ENCODE measurements at places on chromosomes 12 and 14.

- DNase-seq = no peak
These were observed 6.2 kb downstream of the CMKLR1 start for GRCh38 chr12:108332791-108333382.

- no peak for DNase-seq
These were observed 23.2 kb upstream of the BICD1 start for GRCh38 chr12:32083489-32083888.

- DNase-seq = no peak
These were observed 162.4 kb downstream of the RBM19 start for GRCh38 chr12:113803759-113804140.

DNA sequence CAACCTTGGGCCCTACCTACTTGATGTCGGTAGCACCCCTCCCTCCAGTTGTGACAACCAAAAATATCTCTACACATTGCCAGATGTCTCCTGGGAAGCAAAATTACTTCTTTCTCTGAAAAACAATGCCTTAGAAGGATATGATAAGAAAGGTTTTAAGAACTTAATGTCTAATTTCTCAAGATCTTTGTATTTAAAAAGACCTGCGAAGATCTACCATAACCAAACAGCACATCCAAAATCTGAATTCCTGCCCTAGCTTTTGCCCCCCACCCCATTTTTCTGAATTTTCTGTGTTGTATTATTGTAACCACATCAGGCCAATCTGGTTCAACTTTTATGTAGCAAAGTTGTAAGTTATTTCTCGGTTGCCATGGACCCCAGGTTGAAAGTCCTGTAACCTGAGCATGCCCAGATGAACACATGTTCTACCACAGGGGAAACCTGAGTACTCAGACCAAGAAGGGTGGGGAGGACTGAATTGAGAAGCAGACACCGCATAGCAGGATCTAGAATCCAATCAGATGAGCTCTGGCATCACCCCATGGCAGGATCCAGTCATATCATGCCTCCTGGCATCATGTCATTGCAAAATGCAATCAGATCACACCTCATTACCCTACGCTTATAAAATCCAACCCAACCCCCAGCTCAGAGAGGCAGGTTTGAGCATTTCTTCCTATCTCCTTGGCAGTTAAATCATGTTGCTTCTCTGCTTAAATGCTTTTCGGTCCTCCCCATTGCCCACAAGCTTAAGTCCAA is 8.7 kb downstream of the TMEM253 start:
- DNase-seq = no peak

- DNase-seq = no peak
These were observed 41.4 kb downstream of the ATL1 start for GRCh38 chr14:50601394-50601793.

DNA sequence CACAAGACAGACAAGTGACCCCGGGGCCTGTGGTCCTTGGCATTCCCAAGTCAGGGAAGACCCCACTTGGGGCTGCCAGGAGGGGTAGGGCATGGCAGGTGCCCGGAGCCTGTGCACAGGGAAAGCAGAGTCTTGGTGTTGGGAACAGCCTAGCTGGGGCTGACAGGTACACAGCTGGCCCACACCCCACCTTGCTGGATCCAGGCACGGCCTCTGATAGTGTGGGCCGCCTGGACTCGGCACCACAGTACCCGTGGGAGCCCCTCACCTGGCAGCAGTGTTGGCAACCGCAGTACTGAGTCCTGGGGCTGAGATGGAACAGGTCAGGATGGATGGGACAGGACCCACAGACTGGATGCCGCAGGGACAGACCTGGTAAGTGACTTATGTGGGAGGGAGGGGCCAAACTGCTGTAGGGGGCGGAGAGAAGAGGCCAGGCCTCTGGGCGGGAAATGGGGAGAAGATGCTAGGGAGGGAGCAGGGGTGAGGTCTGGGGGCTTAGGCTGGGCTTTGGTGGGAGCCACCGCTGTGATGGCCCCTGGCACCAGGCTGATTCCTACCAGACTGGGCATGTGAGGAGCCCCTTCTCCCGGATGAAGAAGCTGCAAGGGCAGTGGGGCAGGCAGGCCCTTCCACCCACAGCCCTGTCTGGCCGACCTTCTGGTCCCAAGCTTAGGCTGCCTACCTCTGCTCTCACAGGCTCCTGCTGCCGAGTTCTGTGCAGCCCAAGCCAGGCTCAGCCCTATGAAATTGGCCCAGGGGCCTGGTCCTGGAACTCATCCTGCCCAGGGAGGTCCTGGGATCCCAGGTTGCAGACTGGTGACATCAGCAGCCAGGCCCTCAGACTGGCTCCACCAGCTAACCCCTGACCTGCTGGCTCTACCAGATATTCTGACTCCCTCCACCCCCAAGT is at the start of gene TGM1:
Gene TGM1, minus strand, starts transcription at position 357 of the 913 bp plus-strand sequence. CDS start 825 bp downstream, outside the sequence.
- DNase-seq = no peak

DNA sequence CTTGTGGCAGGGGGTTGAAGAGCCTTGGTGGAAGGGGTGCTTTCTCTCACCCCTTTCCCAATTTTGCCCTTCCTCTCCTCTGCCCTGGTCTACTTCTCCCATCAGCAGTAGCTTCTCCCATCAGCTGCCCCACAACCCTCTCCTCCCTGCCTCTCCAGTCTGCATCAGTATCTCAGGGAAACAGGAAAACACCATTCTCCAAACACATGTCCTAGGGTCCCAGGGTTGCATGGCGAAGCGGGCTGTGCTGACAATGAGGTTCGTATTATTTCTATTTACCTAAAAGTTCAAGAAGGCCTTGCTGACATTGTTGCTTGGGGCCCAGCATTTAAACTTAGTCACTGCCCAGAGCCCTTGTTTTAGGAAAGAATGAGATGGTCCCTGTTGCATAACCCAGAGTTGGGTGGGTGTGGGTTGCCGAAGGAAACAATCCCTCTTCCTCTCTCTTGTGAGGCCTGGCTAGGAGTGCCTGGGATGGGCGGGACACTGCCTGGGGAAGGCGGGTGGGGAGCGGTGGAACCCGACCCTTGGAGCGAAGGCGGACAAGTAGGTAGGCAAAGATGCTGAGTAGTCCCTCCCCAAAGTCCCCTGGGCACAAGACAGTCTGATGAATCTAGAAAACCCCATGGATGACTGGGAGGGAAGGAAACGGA is 1.3 kb upstream of the IGFBP6 start:
- DNase-seq = no peak

- no peak for DNase-seq
These were observed 50.8 kb upstream of the KCNA5 start for GRCh38 chr12:4992871-4993270.

GRCh38 chr12:132352896-132353800 is 23.8 kb upstream of the GALNT9 start:
- no peak for DNase-seq

GRCh38 chr12:109621901-109622364 is 48.3 kb downstream of the MVK start:
- no peak for DNase-seq

DNA sequence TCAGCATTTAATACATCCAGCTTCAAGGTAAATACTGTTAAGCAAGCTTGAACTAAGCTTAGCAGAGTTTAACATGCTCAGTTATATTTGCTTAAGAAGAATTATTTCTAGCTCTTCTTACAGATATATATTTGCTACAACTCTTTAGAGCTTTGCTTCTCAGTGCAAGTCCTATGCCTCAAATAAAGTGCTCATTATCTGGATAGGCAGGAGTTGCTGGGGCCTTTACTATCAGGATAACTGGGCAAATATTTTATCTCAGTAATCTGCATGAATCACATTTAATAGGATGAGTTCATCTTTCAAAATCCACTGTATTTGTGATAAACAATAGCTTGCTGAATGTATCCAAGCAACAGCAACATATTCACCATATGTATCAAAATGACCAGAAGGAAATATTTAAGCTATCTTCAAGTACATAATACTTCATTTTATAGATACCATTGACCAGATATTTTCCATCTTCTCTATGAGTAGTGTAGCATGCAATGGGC is 187.6 kb downstream of the NOVA1 start:
- no peak for DNase-seq

DNA sequence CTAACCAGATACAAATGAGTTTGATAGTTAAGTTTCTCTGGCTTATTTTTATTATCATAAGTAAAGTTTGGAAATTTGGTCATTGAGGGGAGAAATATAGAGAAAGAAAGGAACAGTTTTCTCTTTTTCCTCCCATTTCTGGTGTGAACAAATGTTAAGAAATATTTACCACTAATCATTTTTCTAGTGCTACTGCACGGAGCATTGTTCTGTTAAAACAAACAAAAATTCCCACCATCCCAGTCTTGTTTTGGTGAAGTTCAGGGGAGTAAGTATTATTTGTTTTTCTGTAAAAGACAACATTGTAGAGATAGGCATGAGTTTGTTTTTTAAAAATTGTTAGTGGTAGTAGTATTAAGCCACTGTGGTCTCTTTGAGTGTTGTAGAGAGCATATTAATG is 135.3 kb downstream of the FGD4 start:
- no peak for DNase-seq

DNA sequence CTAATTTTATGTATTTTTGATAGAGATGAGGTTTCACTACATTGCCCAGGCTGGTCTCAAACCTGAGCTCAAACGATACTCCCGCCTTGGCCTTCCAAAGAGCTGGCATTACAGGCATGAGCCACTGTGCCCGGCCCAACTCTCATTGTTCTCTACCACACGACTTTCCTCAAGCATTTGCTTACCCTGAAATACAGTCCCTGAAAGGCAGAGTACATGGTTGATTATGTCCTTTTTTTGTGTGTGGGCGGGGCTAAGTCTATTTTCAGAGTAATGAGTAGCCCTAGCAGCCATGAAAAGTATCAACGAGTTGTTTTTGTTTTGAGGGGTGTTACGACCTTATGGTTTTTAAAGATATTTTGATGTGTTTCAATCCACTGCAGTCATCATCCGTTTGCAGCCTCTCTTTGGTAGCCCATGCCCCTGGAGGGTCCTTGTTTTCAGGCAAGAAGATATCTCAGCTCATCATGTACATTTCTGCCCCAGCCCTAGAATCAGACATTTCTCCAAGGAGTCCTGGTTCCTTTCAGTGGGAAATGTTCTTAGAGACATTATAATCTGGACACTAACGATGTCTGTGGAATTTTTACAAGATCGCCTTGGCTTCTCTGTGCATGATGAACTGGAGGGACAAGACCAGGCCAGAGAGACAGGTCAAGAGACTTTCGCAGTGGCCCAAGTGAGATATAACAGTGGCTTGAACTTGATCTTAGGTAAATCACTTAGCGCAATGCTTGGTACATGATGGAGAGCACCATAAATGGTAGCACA is 8.7 kb downstream of the ACACB start:
- no peak for DNase-seq

DNA sequence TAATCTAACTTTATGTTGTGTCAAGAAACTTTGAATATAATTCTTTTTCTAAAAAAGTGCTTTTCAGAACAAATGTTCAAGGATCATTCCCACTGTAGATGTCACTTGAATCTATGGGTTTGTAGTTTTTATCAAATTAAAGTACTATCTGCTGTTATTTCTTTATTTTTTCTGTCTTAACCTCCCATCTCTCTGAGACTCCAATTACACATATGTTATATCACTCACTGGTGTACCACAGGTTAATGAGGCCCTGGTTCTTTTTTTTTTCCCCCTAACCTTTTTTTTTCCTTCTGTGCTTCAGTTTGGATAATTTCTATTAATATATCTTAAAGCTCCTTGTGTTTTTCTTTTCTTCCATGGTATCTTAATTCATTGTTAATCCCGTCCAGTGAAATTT is 279.9 kb upstream of the RGS6 start:
- DNase-seq = no peak

DNA sequence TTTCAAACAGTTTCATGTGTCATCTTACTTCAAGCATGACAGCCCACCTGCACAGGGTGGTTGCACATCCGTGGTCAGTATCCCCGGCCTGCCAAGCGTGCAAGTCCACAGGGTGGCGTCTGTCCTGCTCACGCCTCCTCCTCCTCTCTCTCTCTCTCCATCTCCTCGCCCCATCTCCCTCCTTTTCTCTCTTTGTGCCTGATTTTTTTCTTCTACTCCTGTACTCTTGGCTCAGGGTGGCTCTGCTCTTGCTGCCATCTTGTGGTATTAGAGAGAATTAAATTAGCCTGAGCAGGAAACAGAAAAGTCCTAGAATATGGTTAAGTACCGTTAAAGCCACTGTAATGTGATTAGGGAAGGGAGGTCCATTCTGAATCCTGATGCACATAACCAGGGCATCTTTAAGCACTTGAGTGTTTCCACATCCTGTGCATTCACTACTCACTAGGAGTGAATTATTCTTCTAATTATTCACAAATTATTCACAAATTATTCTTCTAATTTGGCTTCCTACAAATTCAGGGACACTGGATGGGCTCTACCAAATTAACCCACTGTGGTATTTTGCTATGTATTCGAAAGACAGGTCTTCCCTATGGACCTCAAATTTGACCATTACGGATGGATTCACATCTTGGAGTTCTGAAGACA is 25.5 kb upstream of the DTX1 start:
- no peak for DNase-seq

DNA sequence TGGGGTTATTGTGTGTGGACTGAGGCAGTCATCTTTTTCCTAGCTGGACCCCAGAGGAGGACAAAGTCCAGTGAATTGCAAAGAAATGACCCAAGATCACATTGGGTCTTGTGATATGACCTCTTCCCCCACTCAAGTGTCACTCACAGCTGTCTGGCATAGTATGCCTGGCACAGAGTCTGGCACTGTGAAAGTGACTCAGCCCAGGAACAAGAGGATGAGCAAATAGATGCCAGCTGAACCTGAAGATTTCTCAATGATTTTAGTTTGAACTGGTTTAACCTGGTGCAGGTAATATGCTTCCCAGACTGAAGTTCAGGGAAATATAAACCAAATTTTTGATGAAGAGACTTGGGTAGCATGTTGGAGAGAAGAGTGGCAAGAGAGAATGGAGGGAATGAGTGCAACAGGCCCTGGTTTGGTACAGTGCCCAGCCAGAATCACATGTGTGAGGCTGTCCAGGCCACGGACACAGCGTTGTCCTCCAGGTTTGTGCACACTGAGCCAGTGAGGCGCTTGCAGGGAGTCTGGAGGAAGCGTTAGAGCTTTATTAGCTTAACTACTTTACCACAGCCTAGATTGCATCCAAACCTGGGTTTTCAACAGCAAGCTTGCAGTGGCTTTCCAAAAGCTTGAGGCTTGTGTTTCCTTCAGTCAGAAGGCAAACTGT is 332.9 kb downstream of the NUAK1 start:
- no peak for DNase-seq

DNA sequence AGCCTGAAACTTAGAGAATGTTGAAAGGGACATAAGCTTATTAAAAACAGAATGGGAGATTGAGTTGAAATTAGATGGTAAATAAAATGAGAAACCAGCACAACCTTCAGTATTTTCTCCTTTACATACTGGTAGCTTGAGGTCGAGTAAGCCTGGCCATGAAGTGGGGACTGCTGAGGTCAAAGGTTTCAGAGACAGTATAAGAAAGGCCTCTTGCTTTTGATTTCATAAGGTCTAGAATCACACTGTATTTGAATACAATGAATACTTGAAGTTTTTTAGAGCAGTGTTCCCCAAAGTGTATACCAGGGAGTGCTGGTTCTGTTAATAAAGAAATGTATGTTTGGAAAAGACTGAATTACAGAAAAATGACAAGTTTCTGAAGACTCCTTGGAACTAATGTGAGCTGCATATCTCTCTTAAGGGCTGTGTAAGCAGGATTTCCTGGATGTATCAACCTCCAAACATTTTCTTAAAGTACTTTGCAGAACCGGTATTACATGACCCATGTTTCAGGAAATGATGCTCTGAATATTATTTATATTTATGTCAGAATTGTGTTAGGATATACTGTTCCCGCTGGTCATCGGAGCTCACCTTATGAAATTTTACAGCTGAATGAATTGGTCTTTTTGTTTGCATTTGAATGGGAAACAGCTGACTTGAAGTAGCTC is 85.0 kb downstream of the AKAP6 start:
- no peak for DNase-seq

Data from activated naive CD8-positive, alpha-beta T cell treated with anti-CD3 and anti-CD28 coated beads, Interleukin-2, amount 50 U/mL, for 16 hours (primary cell).